ENCODE measurements at places on chromosomes 7 and 10. TPM values are rescaled to one million over a fixed set of nuclear protein-coding genes. Genes with fewer than 3 reads are reported as not detected.

Gene TRIM50
- not detected for total RNA-seq

Gene RTKN2
- total RNA-seq: 1.4 TPM

Gene ERVW-1
- not detected for total RNA-seq

Gene PLAU
- 0.47 TPM for total RNA-seq
